ENCODE measurements at places on chromosomes 4 and X.

DNA sequence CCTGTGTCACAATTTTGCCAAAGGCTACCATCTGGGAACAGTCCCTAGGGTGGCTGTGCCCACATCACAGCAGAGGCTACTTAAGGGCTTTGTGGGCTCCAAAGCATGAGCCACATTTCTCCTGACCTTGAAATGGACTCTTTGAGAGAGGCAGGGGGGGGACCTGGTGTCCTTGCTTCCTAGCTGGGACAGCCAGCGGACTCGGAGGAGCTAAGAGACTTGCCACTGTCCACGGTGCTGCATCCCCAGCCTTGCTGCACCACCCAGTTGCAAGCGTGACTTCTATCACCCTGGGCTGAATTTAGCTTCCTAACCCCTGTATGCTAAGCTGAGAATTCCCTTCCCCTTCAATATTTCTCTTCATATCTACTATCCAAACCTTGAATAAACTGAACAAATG lies 99.0 kb downstream of the PHKA2 start:
- DNase-seq: no peak

DNA sequence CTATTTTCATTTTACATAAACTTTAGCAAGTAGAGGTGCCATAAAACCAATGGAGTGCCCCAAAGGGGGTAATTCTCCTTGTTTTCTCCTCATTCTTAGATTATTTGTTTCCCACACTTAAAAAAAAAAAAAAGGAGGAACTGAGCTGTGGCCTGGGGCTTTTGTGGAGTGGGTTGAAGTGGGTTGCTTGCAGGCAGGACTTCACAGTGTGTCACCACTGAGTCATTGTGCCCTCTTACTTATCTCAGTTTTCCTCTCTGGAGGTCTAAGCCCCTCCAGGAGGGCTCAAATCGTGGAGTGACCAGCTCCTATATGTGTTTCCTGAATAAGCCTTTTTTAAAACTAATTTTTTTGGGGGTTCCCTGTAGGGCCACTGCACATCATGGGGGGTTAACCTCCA lies 69.0 kb downstream of the SLC16A2 start:
- no peak for DNase-seq

- no peak for DNase-seq
Observed at GRCh38 chrX:50812995-50813842, 775 bp downstream of the SHROOM4 start.

- DNase-seq: no peak
Observed at GRCh38 chrX:136477026-136477425, 10.7 kb upstream of the BRS3 start.

DNA sequence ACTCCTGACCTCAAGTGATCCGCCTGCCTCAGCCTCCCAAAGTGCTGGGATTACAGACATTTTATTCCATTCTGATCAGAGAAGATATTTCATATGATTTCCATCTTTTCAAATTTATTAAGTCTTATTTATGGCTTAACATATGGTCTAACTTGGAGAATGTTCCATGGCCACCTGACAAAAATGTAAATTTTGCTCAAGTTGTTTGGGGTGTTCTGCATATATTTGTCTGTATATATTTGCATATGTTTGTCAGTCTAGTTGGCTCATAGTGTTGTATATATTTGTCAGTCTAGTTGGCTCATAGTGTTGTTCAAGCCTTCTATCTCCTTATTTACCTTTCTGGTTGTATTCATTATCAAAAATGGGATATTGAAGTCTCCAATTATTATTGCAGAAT lies 16.2 kb upstream of the ATRX start:
- DNase-seq: no peak

DNA sequence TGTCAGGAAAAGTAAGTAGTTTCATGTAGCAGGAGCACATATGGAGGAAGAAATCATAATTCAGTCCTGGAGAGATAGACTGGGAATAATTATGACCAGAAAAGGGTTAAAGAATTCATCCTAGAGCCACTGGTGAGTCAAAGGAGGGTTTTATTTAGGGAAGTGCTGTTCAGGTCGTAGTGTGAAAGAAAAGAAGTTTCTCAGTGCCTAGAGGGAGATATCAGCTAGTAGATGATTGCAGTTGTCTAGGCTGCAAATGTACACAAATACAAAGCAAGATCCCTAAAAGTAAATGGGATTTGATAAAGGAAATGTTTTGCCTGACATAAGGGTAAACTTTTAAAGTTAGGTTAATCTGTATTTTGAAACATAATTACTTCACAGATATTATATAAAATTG lies 403.2 kb downstream of the ACTRT1 start:
- no peak for DNase-seq

All from CD4-positive, alpha-beta T cell treated with Interleukin-21 for 1 hour (primary cell).